CD4-positive, alpha-beta T cell treated with Interleukin-1 beta for 1 hour (primary cell): ENCODE measurements at places on chromosomes 5 and 9.

DNA sequence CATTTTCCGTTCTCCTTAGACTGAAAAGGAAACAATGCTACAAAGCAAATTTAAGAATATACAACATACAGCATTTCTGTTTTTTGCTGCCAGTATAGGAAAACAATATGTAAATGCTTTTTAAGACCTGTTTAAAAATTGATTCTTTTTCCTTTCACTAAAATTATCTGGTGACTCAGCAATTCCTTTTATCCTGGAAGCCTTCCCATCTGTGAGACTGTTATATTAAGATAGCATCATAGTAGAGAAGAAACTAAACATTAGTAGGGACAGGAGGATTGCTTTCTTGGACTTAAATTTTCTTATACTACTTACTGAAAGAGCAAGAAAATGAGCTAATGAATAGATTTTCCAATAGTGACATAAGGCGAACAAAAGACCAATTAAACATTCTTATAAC lies 30.0 kb upstream of the GPR21 start:
- no peak for DNase-seq

- DNase-seq = no peak
Observed at GRCh38 chr9:130104491-130105193, 50.9 kb downstream of the GPR107 start.

DNA sequence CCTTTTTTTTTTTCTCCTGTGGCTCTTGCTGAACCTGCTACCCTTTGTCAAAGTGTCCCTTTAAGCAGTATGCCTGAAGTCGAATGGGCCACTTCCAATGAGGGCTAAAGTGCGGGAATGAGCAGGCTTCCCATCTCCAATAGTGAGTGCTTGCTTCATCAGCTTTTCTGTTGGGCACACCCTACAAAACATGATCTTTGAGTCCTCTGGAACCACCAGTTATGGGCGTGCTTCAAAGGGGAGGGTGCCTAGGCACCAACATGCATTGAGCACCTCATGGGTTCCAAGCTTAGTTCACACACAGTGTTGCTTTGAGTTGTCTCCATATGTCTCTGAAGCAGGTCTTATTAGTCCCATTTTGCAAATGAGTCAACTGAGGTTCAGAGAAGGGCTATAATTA lies 132.8 kb upstream of the CPEB4 start:
- DNase-seq = no peak

GRCh38 chr9:30301271-30301963 lies 2083.0 kb upstream of the ACO1 start:
- DNase-seq = peak; percentile 29

GRCh38 chr9:17476401-17476800 lies 102.5 kb upstream of the SH3GL2 start:
- no peak for DNase-seq

DNA sequence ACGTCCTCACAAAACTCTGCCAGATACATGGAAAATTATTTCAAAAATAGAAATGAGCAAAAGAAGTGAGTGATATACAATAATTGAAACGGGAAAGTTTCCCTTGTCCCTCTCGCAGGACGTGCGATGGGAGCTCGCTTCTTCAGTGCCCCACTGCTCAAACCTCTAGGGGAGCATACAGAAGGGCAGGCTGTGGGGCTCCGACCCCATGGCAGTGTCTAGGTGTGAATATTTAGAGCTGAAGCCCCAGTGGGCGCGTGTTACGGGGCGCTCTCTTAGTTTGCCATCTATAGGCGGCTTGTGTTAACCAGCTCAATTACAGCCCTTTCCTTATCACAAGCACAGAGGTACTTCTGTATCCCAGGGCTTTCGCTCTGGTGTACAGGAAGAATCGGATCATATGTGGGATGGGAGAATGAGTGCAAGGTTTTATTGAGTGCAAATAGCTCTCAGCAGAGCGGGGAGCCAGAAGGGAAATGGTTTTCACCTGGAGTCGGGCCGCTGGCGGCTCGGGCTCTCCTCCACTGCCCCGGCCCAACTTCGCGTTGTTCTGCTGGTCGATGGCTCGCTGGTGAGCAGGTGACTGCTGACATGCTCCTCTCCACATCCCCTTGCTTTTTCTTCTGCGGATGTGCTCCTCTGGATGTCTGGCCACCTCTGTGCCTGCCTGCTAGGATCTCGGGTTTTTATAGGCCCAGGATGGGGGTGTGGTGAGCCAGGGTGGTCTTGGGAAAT lies 334.0 kb upstream of the PTPRD start:
- DNase-seq = no peak

DNA sequence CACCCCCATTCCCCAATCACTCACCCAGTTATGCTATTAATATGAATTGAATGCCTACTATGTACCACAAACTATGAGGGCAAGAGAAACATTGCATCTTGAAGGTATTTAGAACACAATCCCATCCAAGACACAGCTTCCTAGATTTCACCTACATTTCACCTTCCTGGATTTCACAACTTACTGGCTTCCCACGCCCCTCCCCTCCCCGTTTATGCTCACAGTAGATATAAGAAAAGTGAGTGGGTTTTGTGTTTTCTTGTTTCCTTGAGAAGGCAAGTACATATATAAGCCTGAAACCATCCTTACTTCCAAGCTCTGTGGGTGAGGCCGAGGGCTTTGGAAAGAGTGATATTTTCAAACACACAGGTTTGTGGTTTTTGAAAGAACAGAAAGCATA lies 465.0 kb downstream of the BNC2 start:
- no peak for DNase-seq
